ENCODE measurements at places on chromosomes 6 and 20.

- no peak for DNase-seq
These were observed 16.5 kb upstream of the SNX3 start for GRCh38 chr6:108277295-108277694.

GRCh38 chr6:142236691-142237090, 65.1 kb upstream of the ADGRG6 start:
- no peak for DNase-seq

DNA sequence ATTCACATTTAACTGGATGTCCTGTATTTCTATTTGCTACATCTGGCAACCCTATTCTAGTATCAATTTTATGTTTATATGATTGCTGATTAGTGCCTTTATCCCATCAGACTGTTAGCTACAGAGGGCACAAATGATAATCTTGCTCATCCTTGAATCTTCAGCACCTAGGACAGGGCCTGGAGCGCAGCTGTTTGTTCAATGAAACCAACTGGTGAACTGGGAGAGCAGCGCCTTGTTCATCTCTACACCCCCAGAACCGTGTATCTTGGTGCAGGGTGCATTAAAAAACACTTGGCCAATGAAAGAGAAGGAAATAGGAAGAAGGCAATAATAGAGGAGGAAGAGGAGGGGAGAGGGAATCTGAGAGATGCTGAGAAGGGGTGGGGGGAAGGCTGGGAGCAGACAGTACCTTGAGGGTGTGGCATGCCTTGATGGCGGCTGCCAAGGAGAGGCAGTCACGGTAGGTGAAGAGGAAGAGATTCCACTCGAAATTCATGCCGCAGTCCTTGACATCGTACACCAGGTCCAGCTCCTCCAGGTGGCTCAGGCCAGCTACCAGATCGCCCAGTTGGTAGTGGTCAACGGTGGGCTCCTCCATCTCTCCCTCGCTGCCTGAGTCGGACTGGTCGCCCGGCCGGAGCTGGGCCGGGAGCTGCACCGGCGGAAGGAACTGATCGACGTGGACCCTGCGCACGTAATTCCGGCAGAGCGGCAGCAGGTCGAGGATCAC, 15.5 kb downstream of the TMEM151B start:
- DNase-seq = no peak

DNA sequence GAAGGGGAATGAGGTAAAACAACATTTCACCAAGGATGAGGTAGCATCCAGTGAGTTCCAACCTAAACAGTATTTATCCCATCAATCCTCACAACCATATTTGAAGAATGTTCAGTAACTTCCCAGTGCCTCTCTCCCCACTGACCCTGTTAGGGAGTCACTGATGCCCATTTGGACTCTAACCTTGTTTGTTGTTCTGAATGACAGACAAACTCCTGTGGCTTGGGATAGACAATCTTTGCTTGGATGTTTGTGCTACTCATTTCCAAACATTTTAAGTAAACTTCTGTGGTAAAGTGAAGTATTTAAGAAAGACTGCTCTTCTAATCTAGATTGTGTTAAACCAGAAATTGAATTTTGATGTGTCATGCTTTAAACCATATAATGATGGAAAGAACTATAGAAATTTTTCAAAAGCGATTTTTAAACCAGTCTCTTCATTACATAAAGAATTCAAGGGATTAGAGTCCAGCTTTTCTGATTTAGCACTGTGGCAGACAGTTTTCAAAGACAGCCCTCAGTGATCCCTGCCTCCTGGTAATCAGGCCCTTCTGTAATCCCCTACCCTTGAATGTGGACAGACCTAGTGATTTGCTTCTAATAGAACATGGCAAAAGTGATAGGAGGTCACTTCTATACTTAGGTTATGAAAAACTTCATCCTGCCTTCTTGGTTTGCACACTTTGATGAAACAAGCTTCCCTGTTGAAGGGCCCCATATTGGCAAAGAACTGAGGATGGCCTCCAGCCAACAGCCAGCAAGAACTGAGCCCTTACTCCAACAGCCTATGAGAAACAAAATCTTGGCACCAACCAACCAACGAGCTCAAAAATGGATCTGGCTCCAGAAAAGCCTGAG, 191.6 kb downstream of the DST start:
- DNase-seq = no peak

- no peak for DNase-seq
These were observed 2.0 kb downstream of the MSH5 start for GRCh38 chr6:31741815-31742214.

Data from endothelial cell (in vitro differentiated cells).